Skin of body (tissue), 3 donors: ENCODE measurements at places on chromosomes 3 and 15. TPM values are rescaled to one million over a fixed set of nuclear protein-coding genes. Genes with fewer than 3 reads are reported as not detected.

- no peak for DNase-seq
These were observed 280.7 kb downstream of the NFKBIZ start for GRCh38 chr3:102129760-102130608.

- no peak for DNase-seq
These were observed 14.8 kb downstream of the WDR53 start for GRCh38 chr3:196553551-196553950.

- no peak for DNase-seq
These were observed 29.5 kb downstream of the KLHL24 start for GRCh38 chr3:183664913-183665381.

- no peak for DNase-seq
These were observed 24.8 kb downstream of the MYO1E start for GRCh38 chr15:59347915-59348314.

DNA sequence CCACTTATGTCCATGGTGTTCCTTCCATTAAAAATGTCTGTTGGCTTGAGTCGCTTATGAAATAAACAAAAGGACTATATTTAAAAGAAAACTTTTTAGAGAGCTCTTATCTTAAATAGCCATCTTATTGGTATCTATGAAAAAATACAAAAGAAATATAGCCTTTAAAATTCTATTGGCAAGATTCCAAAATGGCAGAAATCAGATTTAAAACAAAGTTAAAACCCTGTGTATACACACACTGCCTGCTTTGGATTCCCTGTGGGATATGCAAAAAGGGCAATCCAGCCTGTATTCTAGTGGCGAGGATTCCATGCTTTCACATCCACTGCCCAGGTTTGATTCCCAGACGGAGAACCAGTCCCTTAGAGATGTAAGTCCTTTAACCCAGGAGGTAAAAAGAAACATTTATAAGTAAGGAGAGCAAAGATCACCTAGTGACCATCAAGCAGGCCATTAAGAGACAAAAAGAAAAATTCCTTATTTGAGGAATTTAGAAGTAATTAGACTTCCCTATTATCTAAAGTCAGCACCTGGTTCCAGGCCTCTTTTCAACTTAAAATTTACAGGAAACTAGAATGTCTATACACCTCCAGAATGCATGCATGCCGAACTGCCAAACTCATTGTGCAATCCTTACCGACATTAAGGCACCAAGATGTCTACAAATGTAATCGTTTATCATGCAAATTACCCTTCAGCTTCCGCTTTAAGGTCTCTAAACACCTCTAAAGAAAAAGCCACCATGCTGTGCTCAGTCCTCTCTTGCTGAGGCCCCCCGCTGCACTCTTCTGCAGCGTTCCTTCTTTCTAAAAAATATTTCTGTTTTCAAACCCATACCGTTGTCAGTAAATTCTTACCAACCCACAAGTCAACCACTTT, 69.6 kb upstream of the STRIT1 start:
- no peak for DNase-seq

- DNase-seq, result no peak
These were observed 28.2 kb upstream of the GBE1 start for GRCh38 chr3:81789691-81790090.

GRCh38 chr3:182981038-182981380, 671 bp upstream of the DCUN1D1 start:
- DNase-seq, result no peak

DNA sequence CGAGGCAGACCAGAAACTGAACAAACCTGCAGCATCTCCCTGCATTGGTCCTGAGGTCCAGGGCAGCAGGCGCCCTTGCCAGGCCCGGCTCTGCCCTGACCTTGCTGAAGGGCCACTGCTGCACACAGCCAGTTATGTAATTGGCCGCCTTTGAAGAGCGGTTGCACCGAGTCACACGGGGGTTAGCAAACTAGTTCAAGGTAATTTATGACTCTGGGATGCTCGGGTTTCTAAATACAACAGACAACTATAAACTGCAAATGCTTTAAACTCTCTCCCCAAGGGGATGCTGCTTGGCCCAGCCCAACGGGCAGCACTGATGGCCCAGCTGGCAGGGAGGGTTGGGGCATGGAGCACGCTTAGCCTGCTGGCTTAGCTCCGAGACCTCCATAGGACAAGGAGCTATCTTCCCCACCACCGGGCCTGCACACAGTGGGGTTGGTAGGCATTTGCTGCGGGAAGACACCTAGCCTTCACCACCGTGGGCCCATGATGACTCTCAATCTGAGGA, 60.3 kb upstream of the IQSEC1 start:
- no peak for DNase-seq

- DNase-seq, result no peak
These were observed 6.9 kb downstream of the CRBN start for GRCh38 chr3:3172627-3173026.

- no peak for DNase-seq
These were observed 12.0 kb upstream of the DAPK2 start for GRCh38 chr15:64058279-64058678.

- DNase-seq, result no peak
These were observed 90.5 kb upstream of the CTDSPL start for GRCh38 chr3:37770938-37771918.

GRCh38 chr3:153290268-153291015, 128.4 kb downstream of the RAP2B start:
- DNase-seq, result no peak

DNA sequence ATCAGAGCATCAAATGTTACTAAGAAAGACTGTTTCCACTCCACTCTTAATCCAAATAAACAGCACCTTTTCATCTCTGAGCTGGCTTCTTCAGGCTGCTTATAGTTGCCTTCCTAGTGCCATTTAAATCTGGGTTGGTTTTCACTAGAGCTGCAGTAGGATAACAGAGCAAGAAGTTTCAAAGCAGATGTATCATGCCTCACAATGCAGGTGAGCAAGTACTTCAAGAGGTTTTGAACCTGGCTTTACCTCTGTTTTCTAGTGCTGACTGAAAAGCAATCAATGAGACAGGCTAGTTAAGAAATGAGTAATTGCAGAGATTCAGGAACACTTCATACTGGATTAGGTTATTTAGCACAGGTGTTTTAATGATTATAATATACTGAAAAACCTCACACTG, 147.7 kb upstream of the SATB1 start:
- no peak for DNase-seq

GRCh38 chr15:82880704-82881103, 71.3 kb downstream of the WHAMM start:
- no peak for DNase-seq

DNA sequence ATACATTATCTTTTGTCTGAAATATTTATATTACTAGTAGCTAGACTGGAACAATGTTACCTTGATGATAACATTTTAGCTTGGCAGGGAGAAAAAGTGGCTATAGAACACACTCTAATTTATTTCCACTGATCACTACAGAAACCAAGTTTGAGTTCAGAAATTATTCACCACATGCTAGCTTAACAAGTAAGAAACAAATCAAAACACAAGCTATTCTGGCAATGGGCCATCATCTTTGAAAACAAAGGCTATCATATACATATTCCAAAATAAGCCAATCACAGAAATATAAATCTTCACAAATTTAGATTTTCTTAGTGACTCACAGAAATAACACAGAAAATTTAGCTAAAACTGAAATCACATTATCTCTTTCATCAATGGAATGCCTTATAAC, 17.1 kb downstream of the AQR start:
- DNase-seq, result no peak

- DNase-seq, result no peak
These were observed 150.6 kb downstream of the DUT start for GRCh38 chr15:48481802-48482201.

GRCh38 chr3:107962946-107963345, 127.9 kb downstream of the CD47 start:
- DNase-seq, result no peak

- DNase-seq, result no peak
These were observed 60.8 kb upstream of the PXYLP1 start for GRCh38 chr3:141170678-141171295.

DNA sequence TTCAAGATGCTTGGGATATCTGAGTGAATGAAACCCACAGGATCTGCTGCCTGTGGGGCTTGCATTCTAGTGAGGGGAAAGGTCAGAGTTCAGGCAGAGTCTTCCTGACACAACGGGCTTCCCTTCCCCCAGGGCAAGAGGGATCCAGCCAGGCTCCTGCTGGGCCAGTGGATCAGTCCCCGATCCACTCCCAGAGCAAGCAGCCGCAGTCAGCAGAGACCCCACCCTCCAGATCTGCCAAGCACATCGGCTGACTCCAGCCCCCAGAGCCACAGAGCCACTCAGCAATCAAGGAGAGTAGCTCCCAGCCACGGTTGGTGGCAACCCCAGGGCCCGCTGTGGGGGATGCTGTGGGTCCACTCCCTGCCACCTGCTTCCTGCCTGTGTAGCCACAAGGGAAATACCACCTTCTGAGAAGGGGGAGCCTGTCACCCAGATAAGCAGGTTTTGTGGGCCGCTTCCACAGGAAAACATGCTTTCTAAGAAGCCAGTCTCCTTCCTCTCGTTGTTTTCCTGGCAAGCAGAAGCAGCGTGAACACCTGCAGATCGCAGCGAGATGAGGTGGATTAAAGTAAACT, 44.9 kb downstream of the CPN2 start:
- DNase-seq, result no peak

GRCh38 chr3:160134454-160134853, 90.8 kb upstream of the C3orf80 start:
- no peak for DNase-seq

DNA sequence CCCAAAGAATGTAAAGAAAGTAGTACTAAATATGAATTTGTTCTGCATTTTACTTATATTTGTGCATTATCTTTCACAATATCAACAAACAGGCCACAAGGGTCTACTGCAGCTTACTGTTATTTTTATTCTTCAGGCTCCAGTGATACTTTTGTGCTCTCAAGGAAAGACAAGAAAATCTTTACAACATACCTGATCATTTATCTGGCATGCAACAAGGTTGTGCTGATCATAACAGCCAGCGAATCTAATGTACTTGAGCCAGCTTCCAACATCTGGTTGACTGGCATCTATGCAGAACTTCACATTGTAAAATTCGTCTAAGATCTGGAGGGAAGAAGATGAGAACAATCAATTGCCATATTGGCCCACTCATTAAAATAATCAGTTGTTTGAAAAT, 520.0 kb downstream of the MECOM start:
- DNase-seq, result no peak

DNA sequence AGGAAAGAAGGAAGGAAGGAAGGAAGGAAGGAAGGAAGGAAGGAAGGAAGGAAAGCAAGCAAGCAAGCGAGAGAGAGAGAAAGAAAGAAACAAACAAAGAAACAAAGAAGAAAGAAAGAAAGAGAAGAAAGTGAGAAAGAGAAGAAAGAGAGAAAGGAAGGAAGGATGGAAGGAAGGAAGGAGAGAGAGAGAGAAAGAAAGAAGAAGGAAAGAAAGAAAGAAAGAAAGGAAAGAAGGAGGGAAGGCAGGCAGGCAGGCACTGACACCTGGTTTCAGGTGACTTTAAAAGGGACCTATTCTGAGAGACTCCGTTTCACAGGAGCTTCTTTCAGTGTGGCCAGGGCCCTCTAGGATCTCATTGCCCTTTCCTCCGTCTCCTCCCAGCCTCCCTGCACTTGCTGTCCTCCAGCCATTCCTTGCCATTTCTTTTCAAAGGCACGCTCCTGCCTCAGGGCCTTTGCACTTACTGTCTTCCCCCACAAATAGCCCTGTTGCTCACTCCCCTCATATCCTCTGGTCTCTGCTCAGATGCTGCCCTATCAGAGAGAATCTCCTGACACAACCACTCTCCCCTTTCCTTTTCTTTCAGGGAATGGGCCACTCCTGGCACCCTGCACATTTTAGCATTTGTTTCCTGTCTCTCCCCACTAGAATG, 31.5 kb downstream of the IL12A start:
- no peak for DNase-seq

- DNase-seq, result no peak
These were observed 7.4 kb upstream of the SNX22 start for GRCh38 chr15:64144192-64144564.

- no peak for DNase-seq
These were observed 56.1 kb upstream of the ACAN start for GRCh38 chr15:88747111-88747510.

DNA sequence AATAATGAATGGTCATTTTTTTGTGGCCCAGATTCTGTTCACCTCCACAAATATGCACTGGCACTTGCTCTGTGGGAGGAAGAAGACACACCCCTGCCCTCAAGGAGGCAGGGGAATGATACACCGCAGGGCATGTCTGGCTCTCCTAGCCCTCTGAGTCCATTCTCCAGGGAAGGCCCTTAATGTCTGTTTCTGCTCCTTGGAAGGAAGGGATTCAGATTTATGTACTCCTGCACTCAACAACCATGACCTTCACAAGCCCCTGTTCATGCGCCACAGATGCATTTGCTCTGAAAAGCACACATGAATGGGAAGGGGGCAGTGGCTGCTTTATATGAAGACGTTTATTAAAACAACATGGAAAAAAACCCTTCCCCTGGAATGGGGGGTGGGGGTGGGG, 333.8 kb downstream of the EPHB1 start:
- DNase-seq, result no peak

- no peak for DNase-seq
These were observed 39.6 kb upstream of the GYG1 start for GRCh38 chr3:148951599-148952361.

DNA sequence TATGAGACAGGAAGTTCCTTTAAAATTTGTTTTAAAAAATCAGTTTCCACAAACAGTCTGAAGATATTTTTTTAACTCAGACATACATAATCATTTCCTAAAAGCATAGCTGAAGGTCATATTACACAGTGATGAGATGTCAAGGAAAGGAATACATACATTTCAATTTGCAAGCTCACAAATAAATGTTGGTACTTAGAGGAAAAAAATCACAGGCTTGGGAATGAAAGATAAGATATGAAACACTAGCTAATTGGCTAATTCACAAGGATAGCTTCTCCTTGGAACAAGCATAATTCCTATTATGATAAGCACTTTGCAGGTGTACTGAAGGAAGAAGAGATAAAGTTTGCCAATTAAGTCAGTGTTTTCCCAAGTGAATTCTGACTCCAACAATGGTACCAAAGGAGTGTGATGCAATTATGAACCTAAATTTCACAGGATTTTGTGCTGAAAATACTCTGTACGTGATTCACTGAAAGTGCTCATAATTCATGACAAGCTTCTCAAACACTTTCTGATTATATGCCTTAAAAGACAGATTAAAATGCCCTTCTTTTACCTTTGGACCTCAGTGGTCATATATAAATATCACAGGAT, 112.4 kb downstream of the FRMD5 start:
- DNase-seq, result no peak

C3orf22 gene
- not detected for total RNA-seq

DNAH12 gene
- total RNA-seq, result 2.1 TPM

TLE3 gene
- total RNA-seq, result 62.5 TPM

FRMD4B gene
- 49.7 TPM for total RNA-seq

NANOGP8 gene
- 0.89 TPM for total RNA-seq

CHRD gene
- 31.3 TPM for total RNA-seq

NUP210 gene
- total RNA-seq, result 4.1 TPM

PXYLP1 gene
- total RNA-seq, result 24.2 TPM

SOX2 gene
- total RNA-seq, result 1.9 TPM

PLA2G4D gene
- total RNA-seq, result 4.8 TPM
